Pons (tissue), 1 donor: ENCODE measurements at places on chromosomes 12 and 14.

DNA sequence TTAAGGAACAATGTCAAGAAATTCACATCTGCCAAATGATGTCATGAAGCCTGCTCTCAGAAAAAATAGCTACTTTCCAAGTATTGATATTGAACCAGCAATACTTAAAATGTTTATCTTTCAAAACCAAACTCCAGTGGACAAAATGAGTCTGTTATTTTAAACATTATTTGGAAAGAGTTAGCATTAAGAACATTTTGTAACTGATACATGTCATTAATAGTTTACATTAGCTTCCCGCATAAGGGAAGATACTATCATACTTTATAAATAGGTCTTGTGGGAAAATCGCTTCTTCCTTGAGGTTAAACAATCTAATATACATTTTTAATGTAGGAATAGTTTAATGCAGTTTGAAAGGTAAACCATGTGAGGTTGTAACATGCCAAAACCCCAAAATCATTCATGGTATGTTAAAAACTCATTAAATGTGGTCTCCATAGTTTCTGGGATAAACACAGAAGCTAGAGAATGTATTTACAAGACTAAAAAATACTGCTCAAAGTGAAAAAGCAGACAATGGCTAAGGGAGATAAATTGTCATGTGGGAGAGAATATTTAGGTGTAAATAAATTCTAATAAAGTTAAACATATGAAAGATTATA, 73.4 kb upstream of the ATP2B1 start:
- DNase-seq: no peak

- DNase-seq: no peak
Observed at GRCh38 chr12:29543036-29543435, 45.5 kb upstream of the OVCH1 start.

DNA sequence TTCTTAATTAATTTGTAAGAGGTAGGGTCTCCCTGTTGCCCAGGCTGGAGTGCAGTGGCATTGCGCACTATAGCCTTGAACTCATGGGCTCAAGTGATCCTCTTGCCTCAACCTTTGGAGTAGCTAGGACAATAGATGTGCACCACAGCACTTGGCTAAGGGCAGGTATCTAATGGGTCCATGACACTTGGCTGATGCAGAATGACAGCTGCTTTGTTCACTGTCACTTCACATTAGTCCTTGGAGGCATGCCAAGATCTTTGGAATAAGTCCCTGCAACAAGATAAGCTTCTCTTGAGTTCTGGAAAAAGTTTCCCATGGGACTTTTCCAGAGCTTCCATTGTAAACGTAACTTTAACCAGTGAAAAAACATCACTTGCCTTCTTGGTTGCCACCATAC, 23.4 kb downstream of the COQ6 start:
- no peak for DNase-seq

GRCh38 chr12:79689477-79690141, 1.2 kb downstream of the PAWR start:
- peak; percentile 31 for DNase-seq

GRCh38 chr12:95116773-95117172, 43.4 kb upstream of the NR2C1 start:
- DNase-seq: no peak

- peak; percentile 39 for DNase-seq
Observed at GRCh38 chr12:48788854-48789775, at the start of gene ADCY6. Gene ADCY6, minus strand, starts transcription at chr12:48789089. Its CDS starts 5,655 bp downstream, at chr12:48783434.

DNA sequence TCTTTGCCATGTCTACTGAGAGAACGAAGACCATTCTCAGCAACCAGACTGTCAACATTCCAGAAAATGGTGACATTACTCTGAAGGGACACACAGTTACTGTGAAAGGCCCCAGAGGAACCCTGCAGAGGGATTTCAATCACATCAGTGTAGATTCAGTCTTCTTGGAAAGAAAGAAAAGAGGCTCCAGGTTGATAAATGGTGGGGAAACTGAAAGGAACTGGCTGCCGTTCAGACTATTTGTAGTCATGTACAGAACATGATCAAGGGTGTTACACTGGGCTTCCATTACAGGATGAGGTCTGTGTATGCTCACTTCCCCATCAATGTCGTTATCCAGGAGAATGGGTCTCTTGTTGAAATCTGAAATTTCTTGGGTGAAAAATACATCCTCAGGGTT, 29.7 kb upstream of the PSMA6 start:
- DNase-seq: no peak

DNA sequence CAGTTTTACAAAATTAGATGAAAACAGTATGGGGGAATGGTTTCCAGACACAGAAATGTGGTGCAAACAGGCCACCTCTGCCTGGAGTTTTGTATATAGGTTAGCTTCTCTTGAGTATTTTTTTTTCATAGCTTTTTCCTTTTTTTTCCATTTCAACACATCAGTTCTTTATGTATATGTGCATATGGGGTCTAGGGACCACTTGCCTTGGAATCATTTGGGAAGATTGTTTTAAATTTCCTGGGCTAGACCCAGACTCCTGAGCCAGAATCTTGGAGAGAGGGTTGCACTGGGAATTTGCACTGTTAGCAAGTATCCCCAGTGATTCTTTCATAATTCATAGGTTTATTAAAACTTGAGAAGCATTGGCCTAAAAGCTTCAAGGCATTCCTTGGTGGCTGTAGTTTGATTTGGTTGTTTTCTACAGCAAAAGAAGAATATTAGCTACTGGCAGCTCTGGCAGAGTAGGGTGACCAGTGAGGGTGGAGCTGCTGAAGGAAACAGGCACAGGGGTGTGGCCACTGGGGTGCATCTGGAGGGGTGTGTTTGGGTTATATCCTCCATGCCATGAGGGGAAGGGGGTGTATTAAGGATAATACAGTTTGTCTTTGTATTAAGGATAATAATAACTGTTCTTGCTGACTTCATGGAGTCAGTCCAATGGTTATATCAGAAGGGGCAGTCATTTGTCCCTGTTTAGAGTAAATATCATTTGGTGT, 22.8 kb downstream of the PPP1R36 start:
- no peak for DNase-seq

GRCh38 chr14:32345311-32345791, 16.3 kb downstream of the AKAP6 start:
- DNase-seq: peak; percentile 89

DNA sequence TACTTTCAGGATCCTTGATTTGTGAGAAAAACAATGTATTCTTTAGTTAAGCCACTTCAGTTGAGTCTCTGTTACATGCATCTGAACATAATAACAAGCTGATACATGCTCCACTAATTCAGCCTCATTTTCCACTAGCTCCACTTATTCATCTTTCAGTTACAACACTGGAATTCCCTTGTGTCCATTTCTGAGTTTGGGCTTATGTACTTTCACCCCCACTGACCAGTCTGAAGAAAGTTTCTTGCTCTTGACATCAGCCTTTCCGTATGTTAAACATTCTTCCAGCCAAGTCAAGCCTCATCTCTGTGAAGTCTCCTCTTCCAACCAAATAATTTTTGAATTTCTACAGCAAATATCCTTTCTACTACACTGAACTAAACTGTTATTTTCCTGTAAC, 592.5 kb upstream of the NOVA1 start:
- DNase-seq: no peak

DNA sequence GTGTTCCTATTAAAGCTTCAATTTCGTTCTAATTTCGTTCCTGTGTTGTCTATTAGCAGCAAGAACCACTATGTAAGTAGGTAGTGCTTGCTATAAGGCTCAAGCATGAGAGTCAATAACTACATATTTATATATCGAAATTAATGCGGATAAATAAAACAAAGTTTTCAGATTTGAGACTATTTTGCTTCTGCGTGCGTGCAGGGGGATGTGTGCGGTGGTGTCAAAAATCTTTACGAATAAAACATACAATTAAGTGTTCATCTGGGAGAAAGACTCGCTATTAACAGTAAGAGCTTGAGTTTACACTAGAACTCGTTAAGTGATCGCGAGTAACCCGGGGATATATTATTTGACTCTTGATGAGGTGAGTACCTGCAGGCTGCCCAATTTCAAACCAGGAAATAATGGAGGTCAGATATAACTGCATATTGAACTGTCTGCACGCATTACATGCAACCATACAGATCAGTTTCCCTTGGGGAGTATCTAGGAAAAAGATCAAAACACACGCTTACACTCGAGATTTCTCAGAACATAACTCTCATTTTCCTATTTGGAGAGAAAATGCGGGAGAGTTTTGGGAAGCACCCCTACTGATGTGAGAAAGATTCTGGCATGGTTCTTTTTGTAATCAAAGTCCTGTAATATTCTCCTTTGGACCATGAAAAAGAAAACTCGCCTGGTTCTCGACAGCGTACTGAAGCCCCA, 813 bp downstream of the TWF1 start:
- DNase-seq: peak; percentile 34

GRCh38 chr14:65949711-65950516, 536.3 kb upstream of the CCDC196 start:
- no peak for DNase-seq

DNA sequence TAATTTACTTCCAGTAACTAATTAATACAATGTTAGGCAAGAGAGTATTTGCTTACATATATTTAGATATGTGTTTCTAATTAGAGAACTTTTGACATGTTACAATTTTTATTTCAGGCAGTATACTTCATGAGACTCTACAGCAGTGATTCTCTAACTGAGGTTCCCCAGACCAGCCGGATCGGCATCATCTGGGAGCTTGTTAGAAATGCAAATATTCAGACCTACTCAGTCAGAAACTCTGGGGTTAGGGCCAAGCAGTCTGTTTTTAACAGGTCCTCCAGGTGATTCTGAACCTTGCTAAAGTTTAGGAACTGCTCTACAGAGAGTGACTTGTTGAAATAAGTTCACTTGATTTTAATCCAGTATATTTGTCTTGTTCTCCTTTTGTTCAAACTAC, 46.5 kb downstream of the ARID2 start:
- no peak for DNase-seq

- no peak for DNase-seq
Observed at GRCh38 chr14:36408388-36408787, 88.0 kb upstream of the MBIP start.

- no peak for DNase-seq
Observed at GRCh38 chr14:49992448-49992847, 99.6 kb downstream of the ARF6 start.

DNA sequence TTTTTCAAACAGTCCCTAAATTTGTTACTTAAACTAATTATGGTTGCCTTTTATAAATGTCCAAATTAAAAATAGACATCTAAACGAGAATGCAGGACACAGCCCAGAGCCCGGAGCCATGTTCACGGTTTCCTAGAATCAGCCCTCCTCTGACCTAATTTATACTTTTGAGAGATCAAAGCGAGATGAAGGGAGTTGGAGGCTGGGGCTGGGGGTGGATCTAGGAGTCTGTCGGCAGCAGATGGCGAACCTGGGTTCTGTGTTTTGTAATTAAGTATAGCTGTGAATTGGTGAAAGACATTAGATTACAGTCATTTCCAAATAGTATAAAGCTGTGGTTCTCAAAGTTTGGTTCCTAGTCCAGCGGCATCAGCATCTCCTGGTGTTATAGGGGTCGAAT, 210.1 kb downstream of the SLC41A2 start:
- DNase-seq: no peak

GRCh38 chr12:120978296-120979219, at the start of gene HNF1A:
Gene HNF1A, plus strand, starts transcription at chr12:120978543. Its CDS starts 226 bp downstream, at chr12:120978769.
- no peak for DNase-seq

DNA sequence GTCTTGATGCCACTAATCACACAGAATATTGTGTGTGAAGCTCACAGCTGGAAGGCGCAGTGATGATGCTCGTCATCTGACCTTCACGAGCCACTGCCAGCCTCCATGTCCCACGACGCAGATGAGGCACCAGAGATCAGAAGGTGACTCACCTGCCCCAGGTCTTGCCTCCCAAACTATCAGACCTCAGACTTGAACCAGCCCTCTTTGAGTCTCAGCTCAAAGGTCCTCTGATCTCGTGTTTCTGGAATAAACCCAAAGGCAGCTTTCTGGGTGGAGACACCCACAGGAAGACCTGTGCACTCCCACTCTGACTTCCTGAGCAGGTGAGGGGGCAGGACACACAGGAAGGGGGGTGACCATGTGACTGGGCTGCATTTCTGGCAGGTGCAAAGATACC, 19.6 kb upstream of the CHGA start:
- DNase-seq: no peak

DNA sequence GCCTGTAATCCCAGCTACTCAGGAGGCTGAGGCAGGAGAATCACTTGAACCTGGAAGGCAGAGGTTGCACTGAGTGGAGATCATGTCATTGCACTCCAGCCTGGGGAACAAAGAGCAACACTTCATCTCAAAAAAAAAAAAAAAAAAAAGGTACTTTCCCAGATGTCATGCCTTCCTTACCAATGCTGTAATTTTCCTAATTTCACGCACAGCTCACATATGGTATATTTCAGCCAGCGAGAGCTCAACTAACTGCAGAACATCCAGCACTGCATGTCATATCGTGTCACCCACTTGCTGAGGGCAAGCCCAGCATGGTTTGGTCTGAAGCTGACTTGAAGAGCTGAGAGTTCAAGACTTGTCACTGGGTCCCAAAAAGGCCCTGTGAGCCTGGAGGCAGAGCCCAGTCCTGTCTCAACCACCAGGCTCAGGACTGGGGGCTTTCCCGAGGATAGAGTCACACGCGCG, 29.0 kb downstream of the NFKBIA start:
- DNase-seq: no peak

GRCh38 chr12:2687058-2687457, 107.7 kb upstream of the FKBP4 start:
- DNase-seq: no peak

DNA sequence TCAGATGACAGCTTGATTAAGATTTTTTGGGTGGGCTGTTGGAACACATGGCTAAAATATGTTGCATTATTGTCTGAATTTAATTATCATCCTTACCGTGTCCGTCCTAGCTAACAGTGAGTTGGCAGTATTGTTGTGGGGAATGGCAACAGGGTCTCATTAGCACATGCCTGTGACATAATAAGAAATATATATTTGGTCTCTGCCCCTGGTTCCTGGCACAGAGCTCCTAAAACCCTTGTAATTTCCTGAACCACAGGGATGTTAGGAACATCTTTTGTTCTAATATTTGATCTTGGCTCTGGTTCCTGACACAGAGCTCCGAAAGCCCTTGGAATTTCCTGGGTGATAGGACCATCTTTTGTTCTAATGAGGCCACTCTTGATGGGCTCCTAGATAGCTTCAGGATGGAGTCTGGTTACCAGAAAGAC, 76.0 kb downstream of the SYNE2 start:
- DNase-seq: no peak

- DNase-seq: no peak
Observed at GRCh38 chr12:31629756-31630732, 29.4 kb upstream of the ETFBKMT start.

- no peak for DNase-seq
Observed at GRCh38 chr12:120538281-120539156, 4.4 kb downstream of the RNF10 start.

GRCh38 chr14:91306547-91306946, 62.0 kb upstream of the GPR68 start:
- DNase-seq: no peak
